Activated naive CD8-positive, alpha-beta T cell treated with anti-CD3 and anti-CD28 coated beads for 36 hours (primary cell): ENCODE measurements at places on chromosomes 2 and 18.

- no peak overlapping the region for H3K27ac ChIP-seq
- H3K4me1 ChIP-seq, result peaks cover 20% of the 10 kb centered on the region
- no peaks in the 10 kb centered on the region for H3K27me3 ChIP-seq
- H3K36me3 ChIP-seq, result no peaks in the 10 kb centered on the region
- H3K4me3 ChIP-seq, result no peak overlapping the region
- DNase-seq, result no peak
Observed at GRCh38 chr2:168354499-168354898, 101.6 kb upstream of the CERS6 start.

DNA sequence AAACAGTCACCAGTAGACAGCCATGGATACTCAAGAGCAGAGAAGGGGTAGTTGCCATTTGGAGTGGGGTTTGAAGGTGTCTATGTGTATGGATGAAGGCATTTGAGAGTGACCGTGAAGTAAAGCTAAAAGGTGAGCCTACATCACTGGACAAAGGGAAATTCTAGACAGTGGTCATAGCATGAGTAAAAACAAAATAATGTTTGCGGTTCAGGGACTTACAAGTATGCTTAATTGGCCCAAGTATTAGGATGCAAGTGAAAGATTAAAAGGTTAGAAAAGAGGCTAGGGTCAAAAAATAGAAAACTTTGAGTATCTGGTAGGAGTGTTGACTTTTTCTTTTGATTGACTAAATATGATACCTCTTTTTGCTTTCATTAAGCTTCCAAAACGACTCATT, 238.1 kb upstream of the SLC8A1 start:
- H3K27ac ChIP-seq, result no peak overlapping the region
- no peaks in the 10 kb centered on the region for H3K4me1 ChIP-seq
- no peak for DNase-seq
- H3K4me3 ChIP-seq, result no peak overlapping the region

- no peak for DNase-seq
- no peaks in the 10 kb centered on the region for H3K27me3 ChIP-seq
- H3K36me3 ChIP-seq, result no peaks in the 10 kb centered on the region
- no peak overlapping the region for H3K27ac ChIP-seq
- H3K4me1 ChIP-seq, result no peaks in the 10 kb centered on the region
Observed at GRCh38 chr2:184677171-184677570, 78.8 kb downstream of the ZNF804A start.

- H3K36me3 ChIP-seq, result peaks cover 1% of the 10 kb centered on the region
- H3K4me1 ChIP-seq, result peaks cover 6% of the 10 kb centered on the region
- H3K27ac ChIP-seq, result no peak overlapping the region
- no peaks in the 10 kb centered on the region for H3K27me3 ChIP-seq
- DNase-seq, result no peak
- H3K4me3 ChIP-seq, result no peak overlapping the region
Observed at GRCh38 chr2:136183097-136183496, 65.1 kb upstream of the CXCR4 start.

GRCh38 chr18:57008001-57008686, 138.7 kb upstream of the BOD1L2 start:
- H3K36me3 ChIP-seq, result peaks cover 5% of the 10 kb centered on the region
- H3K27me3 ChIP-seq, result no peaks in the 10 kb centered on the region
- H3K27ac ChIP-seq, result no peak overlapping the region
- no peak overlapping the region for H3K4me3 ChIP-seq

GRCh38 chr2:134736167-134736880, 17.5 kb upstream of the TMEM163 start:
- H3K36me3 ChIP-seq, result no peaks in the 10 kb centered on the region
- no peaks in the 10 kb centered on the region for H3K4me1 ChIP-seq
- DNase-seq, result no peak
- H3K27me3 ChIP-seq, result peaks cover 31% of the 10 kb centered on the region

DNA sequence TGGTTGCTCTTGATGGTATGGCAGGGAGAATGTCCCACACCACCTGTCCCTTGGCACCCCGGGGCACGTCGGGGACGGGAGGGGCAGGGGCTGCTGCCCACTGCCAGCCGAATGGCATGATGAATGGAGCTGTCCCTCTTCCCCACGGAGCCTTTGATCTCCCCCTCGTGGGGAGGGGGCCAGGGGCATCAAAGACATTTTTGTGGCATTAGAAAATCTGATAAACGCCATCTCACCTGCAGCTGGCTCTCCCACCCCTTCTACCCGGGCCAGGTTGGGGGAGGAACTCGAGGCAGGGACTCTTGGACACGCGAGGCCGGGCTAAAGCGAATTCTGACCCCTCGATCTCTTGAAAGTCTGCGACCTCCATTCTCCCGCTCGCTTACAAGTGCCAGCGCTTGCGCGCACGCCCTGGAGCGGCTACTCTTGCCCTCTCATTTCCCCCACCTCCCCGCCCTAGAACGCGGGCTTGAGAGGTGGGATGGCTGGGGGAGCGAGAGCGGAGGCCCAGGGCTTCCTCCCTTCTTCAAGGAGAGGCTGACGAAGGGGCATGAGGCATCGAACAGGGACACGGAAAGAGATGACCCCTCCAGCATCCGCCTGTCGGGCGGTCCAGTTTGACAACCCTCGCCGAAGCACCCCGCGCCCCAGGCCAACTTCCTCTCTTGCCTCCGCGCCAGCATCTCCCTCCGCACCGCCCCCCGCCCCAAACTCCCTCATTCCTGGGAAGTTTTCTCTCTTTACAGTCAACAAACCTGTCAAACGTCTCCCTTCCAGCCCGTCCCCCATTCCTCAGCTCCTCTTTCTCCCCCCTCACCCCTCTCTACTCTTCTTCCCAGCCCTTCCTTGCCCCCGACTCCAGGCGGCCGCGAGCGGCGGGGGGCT, 692 bp upstream of the WNT6 start:
- no peak overlapping the region for H3K27ac ChIP-seq
- peaks cover 92% of the 10 kb centered on the region for H3K27me3 ChIP-seq
- H3K4me3 ChIP-seq, result peak overlapping the region; percentile 44

- H3K27ac ChIP-seq, result no peak overlapping the region
- no peak overlapping the region for H3K4me3 ChIP-seq
- H3K27me3 ChIP-seq, result no peaks in the 10 kb centered on the region
- no peak for DNase-seq
Observed at GRCh38 chr2:16649353-16650286, 16.0 kb downstream of the CYRIA start.

GRCh38 chr18:11146238-11146946, 3.0 kb downstream of the PIEZO2 start:
- H3K27ac ChIP-seq, result no peak overlapping the region
- H3K4me1 ChIP-seq, result peaks cover 4% of the 10 kb centered on the region
- no peak for DNase-seq

GRCh38 chr2:46072101-46072820, 224.9 kb upstream of the EPAS1 start:
- H3K27ac ChIP-seq, result no peak overlapping the region
- peaks cover 2% of the 10 kb centered on the region for H3K4me1 ChIP-seq
- no peak overlapping the region for H3K4me3 ChIP-seq
- no peaks in the 10 kb centered on the region for H3K36me3 ChIP-seq

GRCh38 chr18:63905361-63905760, 2.4 kb upstream of the SERPINB10 start:
- H3K4me3 ChIP-seq, result no peak overlapping the region
- peaks cover 5% of the 10 kb centered on the region for H3K4me1 ChIP-seq
- H3K27ac ChIP-seq, result no peak overlapping the region
- H3K36me3 ChIP-seq, result no peaks in the 10 kb centered on the region
- no peak for DNase-seq

DNA sequence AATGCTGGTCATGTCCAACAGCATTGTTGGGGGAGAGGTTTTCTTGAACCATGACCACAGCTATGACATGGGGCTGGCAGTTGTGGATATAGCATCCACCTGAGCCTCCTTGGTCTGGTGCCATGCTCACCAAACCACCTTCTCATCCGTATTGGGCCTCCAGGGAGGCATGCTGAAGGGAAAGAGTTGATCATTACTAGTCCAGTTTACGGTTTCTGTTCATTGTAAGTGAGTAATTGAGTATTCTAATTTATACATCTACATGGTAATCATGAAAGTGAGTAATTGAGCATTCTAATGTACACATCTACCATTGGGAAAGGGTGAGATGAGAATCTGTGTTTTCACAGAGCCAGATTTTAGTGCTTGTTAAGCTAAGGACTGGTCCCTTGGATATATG, 6.8 kb downstream of the TMEM87B start:
- DNase-seq, result no peak
- H3K4me1 ChIP-seq, result peaks cover 59% of the 10 kb centered on the region
- no peak overlapping the region for H3K4me3 ChIP-seq

- H3K27ac ChIP-seq, result no peak overlapping the region
- no peaks in the 10 kb centered on the region for H3K36me3 ChIP-seq
- no peaks in the 10 kb centered on the region for H3K4me1 ChIP-seq
- no peak overlapping the region for H3K4me3 ChIP-seq
Observed at GRCh38 chr2:54879598-54880332, 156.3 kb downstream of the EML6 start.
